ENCODE measurements at places on chromosomes 2 and 18. TPM values are rescaled to one million over a fixed set of nuclear protein-coding genes. Genes with fewer than 3 reads are reported as not detected.

- H3K36me3 ChIP-seq, result peaks cover 3% of the 10 kb centered on the region
- no peak overlapping the region for H3K4me3 ChIP-seq
- H3K27me3 ChIP-seq, result no peaks in the 10 kb centered on the region
- H3K27ac ChIP-seq, result peak overlapping the region; percentile 63
Measured at GRCh38 chr2:46569766-46570165, 90.4 kb downstream of the TMEM247 start.

GRCh38 chr2:43159797-43160196 is 66.6 kb downstream of the ZFP36L2 start:
- peaks cover 70% of the 10 kb centered on the region for H3K4me1 ChIP-seq
- H3K27me3 ChIP-seq, result no peaks in the 10 kb centered on the region
- H3K36me3 ChIP-seq, result no peaks in the 10 kb centered on the region
- H3K27ac ChIP-seq, result peak overlapping the region; percentile 88
- DNase-seq, result no peak

DNA sequence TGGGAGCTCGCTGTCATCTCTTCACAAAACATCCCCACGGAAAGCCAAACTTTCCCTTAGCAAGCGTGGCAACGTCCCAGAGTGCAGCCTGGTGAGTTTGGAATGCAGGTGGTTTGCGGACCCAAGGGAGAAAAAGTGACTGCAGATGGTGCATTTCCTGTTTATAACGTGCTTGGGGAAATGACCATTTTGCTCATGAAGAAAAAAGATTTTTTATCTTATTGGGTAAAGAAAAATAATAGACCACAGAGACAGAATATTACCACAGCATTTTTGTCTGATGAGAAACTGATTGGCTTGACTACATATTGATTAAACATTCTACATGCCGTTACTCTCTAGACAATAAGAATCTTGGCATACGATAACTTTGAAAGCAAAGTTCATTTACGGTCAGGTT is 136.5 kb downstream of the COPS8 start:
- H3K4me1 ChIP-seq, result peaks cover 26% of the 10 kb centered on the region
- H3K27me3 ChIP-seq, result no peaks in the 10 kb centered on the region
- no peak for DNase-seq

- peaks cover 27% of the 10 kb centered on the region for H3K4me1 ChIP-seq
- no peaks in the 10 kb centered on the region for H3K36me3 ChIP-seq
- H3K27me3 ChIP-seq, result peaks cover 70% of the 10 kb centered on the region
- DNase-seq, result peak; percentile 64
- peak overlapping the region; percentile 59 for H3K4me3 ChIP-seq
Measured at GRCh38 chr2:238846628-238847418, 1.1 kb upstream of the TWIST2 start.

- no peak overlapping the region for H3K27ac ChIP-seq
- no peaks in the 10 kb centered on the region for H3K4me1 ChIP-seq
- no peak for DNase-seq
- H3K4me3 ChIP-seq, result no peak overlapping the region
Measured at GRCh38 chr18:69021211-69021805, 223.4 kb downstream of the CCDC102B start.

- no peak for DNase-seq
- no peak overlapping the region for H3K4me3 ChIP-seq
- no peaks in the 10 kb centered on the region for H3K27me3 ChIP-seq
- H3K36me3 ChIP-seq, result no peaks in the 10 kb centered on the region
- H3K27ac ChIP-seq, result no peak overlapping the region
Measured at GRCh38 chr2:137522620-137523011, 441.7 kb upstream of the HNMT start.

DNA sequence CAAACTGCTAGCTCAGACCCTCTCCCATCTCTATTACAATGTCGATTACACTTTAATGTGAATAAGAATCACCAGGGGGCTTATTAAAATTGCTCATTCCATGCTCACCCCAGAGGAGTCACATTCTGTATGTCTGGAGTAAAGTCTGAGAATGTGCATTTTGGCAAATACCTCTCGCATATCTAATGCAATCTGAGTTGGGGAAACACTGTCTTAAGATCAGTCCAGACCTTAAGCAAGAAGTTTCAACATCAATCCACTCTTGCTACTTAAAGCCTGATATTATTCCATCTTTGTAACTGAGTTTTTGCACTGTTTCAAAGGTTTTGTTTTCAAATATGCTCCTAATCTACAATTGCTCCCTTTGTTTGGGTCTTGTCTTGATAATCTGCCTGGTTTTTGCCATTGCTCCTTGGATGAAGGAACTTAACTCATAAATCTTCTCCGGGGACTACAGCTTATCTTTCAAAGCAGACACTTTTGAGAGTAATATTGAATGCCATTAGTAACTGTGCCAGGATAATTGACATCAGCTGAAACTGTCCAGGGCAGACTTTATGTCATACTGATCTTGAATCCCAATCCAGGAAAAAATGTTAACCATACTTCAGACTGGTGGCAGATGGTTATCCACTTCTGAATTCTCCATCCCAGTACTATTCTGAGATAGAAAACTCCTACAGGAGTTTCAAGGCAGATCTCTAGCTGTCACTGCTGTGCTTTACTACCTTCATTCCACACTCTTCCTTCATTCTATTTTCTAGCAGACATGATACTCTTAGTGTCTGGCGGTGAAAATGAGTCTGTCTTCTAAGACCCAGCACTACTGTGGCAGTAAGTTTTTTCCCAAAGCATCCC is 200.9 kb downstream of the ERBB4 start:
- no peaks in the 10 kb centered on the region for H3K36me3 ChIP-seq
- no peaks in the 10 kb centered on the region for H3K27me3 ChIP-seq
- no peak overlapping the region for H3K27ac ChIP-seq
- no peaks in the 10 kb centered on the region for H3K4me1 ChIP-seq
- no peak overlapping the region for H3K4me3 ChIP-seq

DNA sequence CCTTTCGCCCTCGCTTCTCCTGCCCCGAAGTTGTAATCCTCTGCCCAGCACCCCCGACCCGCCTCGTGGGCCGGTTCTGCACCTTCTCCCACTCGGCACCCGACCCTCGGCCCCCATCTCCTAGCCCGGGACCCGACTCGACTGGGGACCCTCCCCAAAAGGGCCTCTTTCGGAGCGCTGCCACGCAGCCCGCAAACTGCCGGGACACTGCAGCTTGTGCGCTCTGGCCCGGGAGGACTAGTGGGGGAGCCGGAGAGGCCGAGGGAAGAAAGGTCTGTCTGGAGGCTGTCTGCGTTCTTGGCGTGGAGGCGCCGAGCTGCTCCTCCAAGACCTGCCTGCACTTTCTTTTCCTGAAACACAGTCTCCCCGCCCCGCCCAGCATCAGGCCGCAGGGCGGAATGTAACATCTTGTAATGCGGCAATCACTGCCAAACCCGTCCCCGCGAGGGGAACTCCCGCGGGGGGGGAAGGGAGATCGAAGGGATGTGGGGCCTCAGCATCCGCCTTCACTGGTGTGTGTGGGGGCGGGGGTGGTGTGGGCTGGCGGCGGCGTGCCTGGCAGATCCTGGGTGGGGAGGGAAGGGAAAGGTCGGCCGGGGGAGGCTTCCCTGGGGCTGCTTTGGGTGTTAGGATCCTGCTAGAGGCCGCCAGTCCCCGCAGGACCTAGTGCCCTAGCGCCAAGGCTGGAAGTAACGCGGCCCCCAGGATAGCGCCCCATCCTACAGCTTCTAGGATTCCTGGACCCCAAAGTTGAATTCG is 7.4 kb downstream of the DLX2 start:
- peaks cover 100% of the 10 kb centered on the region for H3K27me3 ChIP-seq
- H3K4me3 ChIP-seq, result peak overlapping the region; percentile 47
- H3K36me3 ChIP-seq, result no peaks in the 10 kb centered on the region
- DNase-seq, result no peak
- H3K27ac ChIP-seq, result no peak overlapping the region
- peaks cover 64% of the 10 kb centered on the region for H3K4me1 ChIP-seq

GRCh38 chr2:189545418-189545817 is 35.2 kb downstream of the SLC40A1 start:
- H3K36me3 ChIP-seq, result no peaks in the 10 kb centered on the region
- DNase-seq, result no peak
- no peaks in the 10 kb centered on the region for H3K27me3 ChIP-seq
- H3K4me1 ChIP-seq, result peaks cover 42% of the 10 kb centered on the region

DNA sequence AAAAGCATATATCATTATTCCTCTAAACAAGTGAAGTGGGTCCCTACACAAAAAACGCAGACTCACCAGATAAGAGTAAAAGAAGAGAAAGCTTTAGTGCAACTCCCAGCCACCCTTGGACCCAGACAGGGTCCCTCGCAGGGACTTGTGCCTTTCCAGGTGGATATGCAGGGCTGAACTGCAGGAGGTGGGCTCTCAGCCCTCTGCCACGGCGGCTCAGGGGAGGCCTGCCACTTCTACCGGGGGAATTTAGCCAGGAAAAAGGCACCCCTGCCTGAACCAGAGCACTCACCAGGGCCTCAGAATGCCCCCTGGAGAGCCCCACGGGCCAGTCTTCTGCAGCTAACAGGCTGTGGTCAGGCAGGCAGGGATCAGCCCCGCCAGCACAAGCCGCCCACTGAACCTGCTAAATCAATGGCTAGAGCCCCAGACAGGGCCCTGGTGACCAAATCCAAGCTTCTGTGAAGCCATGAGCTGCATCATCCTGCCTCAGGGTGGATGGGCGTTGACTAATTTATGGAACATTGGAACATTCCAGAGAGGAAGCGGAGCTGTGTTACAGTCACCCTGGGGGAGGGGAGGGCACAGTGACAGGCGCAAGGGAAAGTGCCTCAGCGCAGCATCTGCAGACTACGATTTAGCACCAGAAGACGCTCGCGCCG is 209.3 kb downstream of the EIPR1 start:
- no peaks in the 10 kb centered on the region for H3K36me3 ChIP-seq
- peaks cover 24% of the 10 kb centered on the region for H3K4me1 ChIP-seq
- no peaks in the 10 kb centered on the region for H3K27me3 ChIP-seq

DNA sequence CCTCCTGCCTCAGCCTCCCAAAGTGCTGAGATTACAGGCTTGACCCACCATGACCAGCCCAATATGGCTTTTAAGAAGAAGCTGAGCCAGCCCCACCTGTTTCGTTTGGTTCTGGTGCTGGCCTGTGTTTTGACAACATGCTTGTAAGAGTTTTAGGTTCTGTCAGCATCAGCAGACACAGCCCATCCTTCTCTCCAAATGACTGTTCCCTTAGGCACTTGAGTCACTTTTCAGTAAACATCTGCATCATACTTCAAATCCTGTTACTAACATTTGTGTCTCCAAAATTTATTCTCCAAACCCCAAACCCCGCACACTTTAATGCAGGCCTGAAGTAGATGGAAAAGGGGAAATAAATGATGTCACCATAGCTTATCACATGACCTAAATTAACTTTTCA is 1118.5 kb downstream of the TSN start:
- H3K36me3 ChIP-seq, result no peaks in the 10 kb centered on the region
- no peak for DNase-seq
- no peak overlapping the region for H3K4me3 ChIP-seq
- no peaks in the 10 kb centered on the region for H3K27me3 ChIP-seq
- H3K27ac ChIP-seq, result no peak overlapping the region

- no peak for DNase-seq
- no peaks in the 10 kb centered on the region for H3K36me3 ChIP-seq
- H3K4me1 ChIP-seq, result no peaks in the 10 kb centered on the region
- H3K4me3 ChIP-seq, result no peak overlapping the region
- H3K27me3 ChIP-seq, result no peaks in the 10 kb centered on the region
Measured at GRCh38 chr2:18860179-18860578, 270.8 kb upstream of the NT5C1B start.

DNA sequence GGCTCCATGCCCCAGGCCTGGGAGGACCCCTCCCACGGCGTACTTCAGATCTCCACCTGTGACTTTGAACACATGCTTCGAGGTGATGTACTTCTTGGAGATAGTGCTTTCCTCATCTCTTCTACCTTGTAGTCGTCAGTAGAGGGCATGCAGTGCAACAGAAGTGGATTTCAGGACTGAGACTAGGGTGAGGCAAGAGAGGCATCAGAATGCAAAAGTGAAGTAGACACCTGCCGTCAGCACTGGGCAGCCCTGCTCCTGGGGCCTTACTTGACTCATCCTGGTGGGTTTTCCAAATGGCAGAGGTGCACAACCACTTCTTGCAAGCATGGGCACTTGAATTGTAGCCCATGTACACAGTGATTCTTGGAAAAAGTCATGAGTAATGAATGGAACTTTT is 258.8 kb downstream of the NEDD4L start:
- H3K27me3 ChIP-seq, result no peaks in the 10 kb centered on the region

GRCh38 chr2:37631698-37632097 is 39.7 kb downstream of the CDC42EP3 start:
- peaks cover 7% of the 10 kb centered on the region for H3K4me1 ChIP-seq
- no peak for DNase-seq
- no peaks in the 10 kb centered on the region for H3K27me3 ChIP-seq
- H3K36me3 ChIP-seq, result no peaks in the 10 kb centered on the region
- no peak overlapping the region for H3K4me3 ChIP-seq

DNA sequence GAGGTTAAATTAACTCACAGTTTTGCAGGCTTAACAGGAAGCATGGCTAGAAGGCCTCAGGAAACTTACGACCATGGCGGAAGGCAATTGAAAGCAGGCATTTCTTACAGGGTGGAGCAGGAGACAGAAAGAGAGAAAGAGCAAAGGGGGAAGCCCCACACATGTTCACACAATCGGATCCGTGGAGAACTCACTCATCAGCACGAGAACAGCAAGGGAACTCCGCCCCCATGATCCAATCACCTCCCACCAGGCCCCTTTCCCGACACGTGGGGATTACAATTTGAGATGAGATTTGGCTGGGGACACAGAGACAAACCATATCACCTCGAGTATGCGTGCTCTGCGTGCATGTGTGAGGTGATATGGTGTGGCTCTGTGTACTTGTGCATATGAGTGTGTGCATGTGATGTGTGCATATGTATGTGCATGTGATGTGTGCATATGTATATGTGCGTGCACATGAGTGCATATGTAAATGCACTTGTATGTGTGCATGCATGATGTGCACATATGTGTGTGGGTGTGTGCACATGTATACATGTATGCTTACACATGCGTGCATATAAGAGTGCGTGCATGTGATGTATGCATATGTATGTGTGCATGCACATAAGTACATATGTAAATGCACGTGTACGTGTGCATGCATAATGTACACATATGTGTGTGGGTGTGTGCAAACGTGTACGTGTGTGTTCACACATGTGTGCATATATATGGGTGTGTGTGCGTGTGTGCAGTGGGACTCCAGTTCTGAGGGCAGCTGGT is 108.7 kb upstream of the HDAC4 start:
- H3K36me3 ChIP-seq, result no peaks in the 10 kb centered on the region
- no peak overlapping the region for H3K27ac ChIP-seq
- H3K27me3 ChIP-seq, result no peaks in the 10 kb centered on the region
- no peak overlapping the region for H3K4me3 ChIP-seq

- H3K36me3 ChIP-seq, result no peaks in the 10 kb centered on the region
- H3K4me3 ChIP-seq, result no peak overlapping the region
- H3K4me1 ChIP-seq, result no peaks in the 10 kb centered on the region
- H3K27me3 ChIP-seq, result peaks cover 12% of the 10 kb centered on the region
- no peak for DNase-seq
Measured at GRCh38 chr2:176599796-176600485, 330.7 kb downstream of the MTX2 start.

Gene ASPRV1
- 389 TPM for total RNA-seq

Gene DNER
- 8.9 TPM for total RNA-seq

Gene UGT1A5
- total RNA-seq, result 1.5 TPM

Gene DCDC2C
- 1.0 TPM for total RNA-seq

Gene CBLN2
- 0.42 TPM for total RNA-seq

Gene GIGYF2
- total RNA-seq, result 73.8 TPM

Gene DNAH7
- total RNA-seq, result 0.24 TPM

Gene FAM228A
- 0.89 TPM for total RNA-seq

Gene RAMP1
- total RNA-seq, result 10.3 TPM

Gene DES
- total RNA-seq, result 100 TPM

Gene DSC2
- total RNA-seq, result 30.8 TPM

Measured in suprapubic skin (tissue), 4 donors.